ENCODE measurements at places on chromosomes 12 and 14.

DNA sequence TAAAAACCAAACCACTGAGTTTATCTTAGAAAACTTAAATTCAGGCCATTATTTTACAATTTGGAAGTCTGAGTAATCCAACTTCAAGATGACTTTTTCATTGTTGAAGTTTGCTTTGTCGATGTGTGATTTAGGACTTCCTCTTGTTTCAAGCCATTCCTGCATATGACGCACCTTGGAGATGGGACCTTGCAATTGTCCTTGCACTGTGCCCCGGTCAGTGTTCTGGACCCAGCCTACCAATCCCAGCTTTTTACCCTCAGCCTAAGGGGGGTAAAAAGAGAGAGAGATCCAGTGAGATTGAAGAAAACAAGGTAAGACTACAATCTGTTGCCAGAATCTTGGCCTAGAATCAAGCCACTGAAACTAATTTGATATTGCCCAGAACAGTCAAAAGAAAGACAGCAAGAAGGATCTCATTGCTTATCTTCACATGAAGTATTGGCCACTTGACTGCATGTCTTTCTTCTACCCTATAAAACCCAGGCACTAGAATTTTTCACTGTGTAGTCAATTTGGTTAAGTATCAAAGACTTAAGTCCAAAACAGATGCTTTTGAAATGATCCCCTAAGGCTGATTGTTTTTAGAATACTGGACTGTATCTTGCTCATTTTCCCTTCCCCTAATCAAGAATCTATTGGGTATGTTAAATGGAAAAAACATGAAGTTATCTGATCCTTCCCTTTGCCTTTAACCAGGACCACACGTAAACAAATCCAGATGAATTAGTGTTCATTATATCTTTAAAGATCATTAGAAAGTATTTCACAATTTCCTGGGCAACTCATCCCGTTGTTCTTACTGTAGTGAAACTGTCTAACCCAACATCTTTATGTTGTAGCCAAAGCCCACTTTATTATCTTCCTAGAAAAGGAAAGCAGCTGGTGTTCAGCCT is 2.4 kb upstream of the MLH3 start:
- DNase-seq = no peak

DNA sequence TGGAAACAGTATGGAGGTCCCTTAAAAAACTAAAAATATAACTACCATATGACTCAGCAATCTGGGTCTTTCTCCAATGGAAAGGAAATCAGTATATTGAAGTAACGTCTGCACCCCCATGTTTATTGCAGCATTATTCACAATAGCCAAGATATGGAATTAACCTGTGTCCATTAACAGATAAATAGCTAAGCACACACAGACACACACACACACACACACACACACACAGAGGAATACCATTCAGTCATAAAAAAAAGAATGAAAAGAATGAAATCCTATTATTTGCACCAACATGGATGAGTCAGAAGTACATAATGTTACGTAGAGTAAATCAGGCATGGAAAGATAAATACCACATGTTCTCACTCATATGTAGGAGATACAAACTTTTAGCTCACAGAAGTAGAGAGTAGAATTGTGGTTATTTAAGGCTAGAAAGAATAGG is 4.7 kb downstream of the KLRK1 start:
- no peak for DNase-seq

DNA sequence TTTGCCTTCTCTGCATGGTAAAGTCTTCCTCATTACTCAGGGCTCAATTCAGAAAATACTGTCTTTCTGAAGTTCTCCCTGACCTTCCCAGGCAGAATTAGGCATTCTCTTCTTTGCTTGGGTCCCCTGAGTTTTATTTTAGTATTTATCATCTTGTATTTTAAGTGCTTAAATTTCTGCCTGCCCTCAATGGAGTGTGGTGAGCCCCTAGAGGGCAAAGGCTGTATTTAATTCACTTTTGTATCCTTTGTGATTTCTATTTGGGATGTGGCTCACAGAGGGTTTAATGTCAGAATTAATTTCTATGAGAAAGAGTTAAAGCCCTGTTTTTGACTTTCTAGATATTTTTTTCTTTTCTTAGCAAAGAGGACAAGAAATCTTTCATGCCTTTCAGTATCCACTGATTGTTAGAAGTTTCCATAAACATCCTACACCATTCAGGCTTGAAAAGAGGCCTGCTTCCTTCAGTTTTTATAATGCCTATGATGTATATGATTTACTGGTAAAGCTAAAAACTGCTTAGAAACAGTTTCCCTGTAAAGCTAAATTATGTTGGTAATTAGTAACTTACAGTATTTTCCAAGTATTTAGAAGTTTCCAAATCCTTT is 55.6 kb upstream of the PTPRB start:
- DNase-seq = no peak

- DNase-seq = no peak
These were observed 16.6 kb upstream of the SLC38A2 start for GRCh38 chr12:46389031-46389616.

- no peak for DNase-seq
These were observed 161.3 kb upstream of the CCND2 start for GRCh38 chr12:4112290-4112689.

GRCh38 chr14:89359477-89360222 is 57.4 kb downstream of the FOXN3 start:
- no peak for DNase-seq

- no peak for DNase-seq
These were observed 17.5 kb downstream of the CHPT1 start for GRCh38 chr12:101714877-101715444.

DNA sequence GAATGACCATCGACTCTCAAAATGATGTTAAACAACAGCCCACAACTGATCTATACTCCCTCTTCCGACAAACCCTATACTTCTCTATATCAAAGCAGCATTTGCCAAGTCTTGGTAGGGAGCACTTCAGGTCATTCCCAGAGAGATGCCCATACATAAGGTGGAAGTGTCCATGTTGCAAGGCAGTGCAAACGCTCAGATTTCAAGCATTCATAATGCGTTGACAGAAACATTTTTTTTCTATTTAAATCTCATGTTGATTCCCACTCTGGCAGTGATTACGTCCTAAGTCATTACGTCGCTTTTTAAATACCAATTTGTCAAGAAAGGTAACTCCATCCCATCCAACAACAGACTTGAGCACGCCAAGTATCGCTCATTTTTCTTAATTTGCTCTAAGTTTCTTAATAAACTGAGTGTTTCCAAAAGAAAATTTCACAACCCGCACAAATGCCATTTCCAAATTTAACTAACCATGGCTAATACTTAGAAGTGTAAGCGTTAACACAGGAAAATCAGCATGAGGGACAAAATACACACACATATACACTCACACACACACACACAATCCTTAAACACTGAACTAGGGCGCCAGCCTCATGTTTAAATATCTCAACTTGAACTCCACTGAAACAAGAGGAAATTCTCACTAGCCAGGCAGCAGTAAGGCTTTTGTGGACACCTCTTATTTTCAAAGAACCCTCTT is 1.1 kb downstream of the GXYLT1 start:
- no peak for DNase-seq

- DNase-seq = no peak
These were observed 39.4 kb downstream of the TMTC1 start for GRCh38 chr12:29744365-29744764.

DNA sequence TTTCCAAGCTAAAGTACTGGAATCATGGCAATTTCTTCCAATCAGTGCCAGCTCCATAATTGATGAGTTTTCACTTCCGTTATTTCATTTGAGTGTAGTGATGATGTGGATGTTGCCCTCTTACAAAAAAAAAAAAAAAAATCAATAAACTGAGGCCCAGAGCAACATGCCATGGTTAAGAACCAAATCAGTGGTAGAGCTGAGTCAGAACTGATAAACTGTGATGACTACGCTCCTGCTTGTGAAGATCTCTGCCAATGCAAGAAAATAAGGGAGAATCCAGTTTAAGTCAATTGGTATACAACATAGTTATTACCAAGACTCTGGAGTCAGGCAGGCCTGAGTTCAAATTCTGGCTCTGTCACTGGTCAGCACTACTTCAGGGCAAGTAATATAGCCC is 102.7 kb downstream of the GPR135 start:
- DNase-seq = no peak

- DNase-seq = peak; percentile 54
These were observed 110.6 kb downstream of the CACNA1C start for GRCh38 chr12:2163177-2163941.

GRCh38 chr12:56631790-56632700 is 1.9 kb upstream of the BAZ2A start:
- DNase-seq = no peak

GRCh38 chr14:72594099-72594901 is 299.6 kb downstream of the DPF3 start:
- no peak for DNase-seq

- DNase-seq = no peak
These were observed 105.0 kb upstream of the METAP2 start for GRCh38 chr12:95368931-95369330.

DNA sequence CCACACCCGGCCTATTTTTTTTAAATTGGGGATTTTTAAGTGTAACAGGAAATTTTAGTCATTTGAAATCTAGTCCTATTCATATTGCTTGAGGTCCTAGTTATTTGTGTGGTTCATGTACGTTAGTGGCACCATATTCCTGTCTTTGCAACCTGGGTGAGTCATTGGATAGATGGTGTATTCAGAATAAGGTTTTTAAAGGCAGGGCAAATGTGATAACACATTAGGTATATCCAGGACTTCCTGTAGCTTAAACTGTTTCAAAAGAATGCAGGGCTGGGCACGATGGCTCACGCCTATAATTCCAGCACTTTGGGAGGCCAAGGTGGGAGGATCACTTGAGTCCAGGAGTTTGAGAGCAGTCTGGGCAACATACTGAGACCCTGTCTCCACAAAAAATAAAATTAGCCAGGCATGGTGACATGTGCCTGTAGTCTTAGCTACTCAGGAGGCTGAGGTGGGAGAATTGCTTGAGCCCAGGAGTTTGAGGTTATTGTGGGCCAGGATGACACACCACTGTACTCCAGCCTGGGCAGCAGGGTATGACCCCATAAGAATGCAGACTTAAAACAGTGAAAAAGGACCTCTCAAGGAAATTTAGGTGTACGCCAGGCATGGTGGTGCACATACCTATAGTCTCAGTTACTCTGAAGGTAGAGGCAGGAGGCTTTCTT is 8.1 kb downstream of the ATP6V0A2 start:
- no peak for DNase-seq

DNA sequence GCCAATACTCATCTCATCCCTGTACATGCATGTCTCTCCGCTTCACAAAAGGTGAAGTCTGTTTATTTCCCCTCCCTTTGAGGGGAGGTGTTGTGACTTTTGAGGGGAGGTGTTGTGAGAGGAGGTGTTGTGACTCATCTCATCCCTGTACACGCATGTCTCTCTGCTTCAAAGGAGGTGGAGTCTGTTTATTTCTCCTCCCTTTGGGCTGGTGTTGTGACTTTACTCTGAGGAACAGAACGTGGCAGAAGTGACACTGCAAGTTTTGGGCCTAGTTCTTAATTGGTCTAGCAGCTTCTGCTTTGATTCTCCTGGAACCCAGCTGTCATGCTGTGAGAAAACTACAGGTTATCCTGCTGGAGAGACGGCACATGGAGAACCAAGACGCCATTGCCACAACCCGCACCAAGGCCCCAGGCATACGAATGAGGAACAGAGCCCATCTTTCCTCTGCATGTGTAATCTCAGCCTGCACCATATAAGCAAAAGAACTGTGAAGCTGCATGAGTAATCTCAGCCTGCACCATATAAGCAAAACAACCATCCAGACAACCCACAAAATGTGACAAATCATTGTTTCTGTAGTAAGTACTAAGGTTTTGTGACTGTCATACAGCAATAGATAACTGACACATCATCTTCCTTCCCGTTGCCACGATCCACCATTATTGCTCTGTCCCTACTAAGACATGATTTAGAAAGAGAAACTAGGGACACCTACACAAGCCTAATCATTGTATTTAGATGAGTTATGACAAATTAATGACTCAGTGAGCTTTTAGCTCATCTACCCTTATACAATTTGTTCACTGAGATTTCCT is 30.0 kb downstream of the GALNT4 start:
- DNase-seq = no peak

GRCh38 chr12:71456316-71456715 is 16.7 kb downstream of the LGR5 start:
- DNase-seq = no peak

- DNase-seq = peak; percentile 39
These were observed 280.6 kb upstream of the PWP1 start for GRCh38 chr12:107404981-107405380.

DNA sequence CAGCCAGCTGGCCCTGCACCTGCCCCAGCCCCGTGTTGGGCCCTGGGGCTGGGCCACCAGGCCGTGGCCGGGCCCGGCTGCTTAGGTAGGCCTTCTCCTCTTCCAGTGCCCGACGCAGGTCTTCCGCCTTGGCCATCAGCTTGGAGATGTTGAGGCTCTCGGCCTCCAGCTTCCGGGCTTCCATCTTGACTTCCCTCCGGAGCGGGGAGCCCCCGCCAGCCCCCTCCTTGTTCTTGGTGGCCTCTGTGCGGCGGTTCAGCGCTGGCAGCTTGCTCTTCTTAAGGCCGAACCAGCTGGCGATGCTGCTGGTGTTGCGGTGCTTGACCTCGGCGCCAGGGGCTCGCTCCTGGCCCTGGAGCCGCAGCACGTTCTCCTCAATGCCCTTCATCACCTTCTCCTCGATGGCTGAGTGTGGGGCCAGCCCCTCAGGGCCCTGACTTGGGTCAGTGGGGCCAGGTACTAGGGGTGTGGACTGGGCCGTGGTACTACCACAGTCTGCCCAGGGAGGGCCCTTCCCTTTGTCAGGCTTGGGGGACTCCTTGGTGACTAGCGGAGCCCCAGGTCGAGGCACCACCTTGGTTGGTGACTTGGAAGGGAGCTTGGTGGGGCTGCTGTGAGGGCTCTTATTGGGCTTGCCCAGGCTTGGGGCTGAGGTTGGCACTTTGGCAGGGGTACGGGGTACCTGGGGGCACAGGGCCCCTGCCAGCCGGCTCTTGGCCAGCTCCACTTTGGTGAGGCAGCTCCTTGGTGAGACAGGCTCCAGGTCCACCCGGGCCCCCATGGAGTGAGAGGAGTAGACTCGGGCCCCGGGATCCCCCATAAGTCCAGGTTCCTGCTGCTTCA is 33.2 kb downstream of the NCKAP5L start:
- no peak for DNase-seq

DNA sequence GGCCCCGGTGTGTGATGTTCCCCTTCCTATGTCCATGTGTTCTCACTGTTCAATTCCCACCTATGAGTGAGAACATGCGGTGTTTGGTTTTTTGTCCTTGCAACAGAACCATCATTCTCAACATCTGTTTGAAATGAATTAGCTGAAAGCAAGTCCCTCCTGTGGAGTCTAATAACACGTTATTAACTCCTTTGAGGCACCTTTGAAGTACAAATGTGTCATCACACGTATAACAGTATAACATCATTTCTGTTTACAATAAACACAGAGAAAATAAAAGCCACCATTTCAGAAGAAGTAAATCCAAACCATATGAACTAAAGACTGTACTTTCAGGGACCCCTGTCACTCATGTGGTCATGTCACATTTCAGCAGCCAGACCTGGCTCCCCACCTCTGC is 198.5 kb downstream of the STXBP6 start:
- DNase-seq = no peak
